ENCODE measurements at places on chromosomes 5 and 9. TPM values are rescaled to one million over a fixed set of nuclear protein-coding genes. Genes with fewer than 3 reads are reported as not detected.

Gene CAMK4
- total RNA-seq: 0.09 TPM

Gene C1QTNF3
- not detected for total RNA-seq

Gene LHFPL2
- total RNA-seq: 60.0 TPM

Gene MYMK
- not detected for total RNA-seq

All from A549 treated with CpdA at 1 μM for 4 hours (cell line).